Smooth muscle cell of trachea (primary cell): ENCODE measurements at places on chromosomes 12 and 14. TPM values are rescaled to one million over a fixed set of nuclear protein-coding genes. Genes with fewer than 3 reads are reported as not detected.

Gene PPP2R5E
- total RNA-seq = 16.2 and 29.1 TPM in 2 replicates

Gene AVPR1A
- not detected in 2 replicates for total RNA-seq

Gene TEX52
- not detected in 2 replicates for total RNA-seq

Gene PLEK2
- 3.0 and 6.7 TPM in 2 replicates for total RNA-seq

Gene ARID2
- total RNA-seq = 14.1 and 17.3 TPM in 2 replicates

Gene PLEKHD1
- total RNA-seq = under 0.01 TPM in 2 replicates

Gene PLEKHH1
- total RNA-seq = 0.15 and 0.17 TPM in 2 replicates

Gene MLEC
- 136 and 137 TPM in 2 replicates for total RNA-seq

Gene HHIPL1
- total RNA-seq = 9.3 and 20.7 TPM in 2 replicates

Gene MMP17
- total RNA-seq = 11.2 and 26.1 TPM in 2 replicates

Gene COQ10A
- 8.6 and 11.9 TPM in 2 replicates for total RNA-seq

Gene TMEM229B
- total RNA-seq = 0.29 and 2.0 TPM in 2 replicates

Gene KRT2
- not detected in 2 replicates for total RNA-seq

Gene MYBPC1
- not detected in 2 replicates for total RNA-seq
